ENCODE measurements at places on chromosomes 3 and 15.

DNA sequence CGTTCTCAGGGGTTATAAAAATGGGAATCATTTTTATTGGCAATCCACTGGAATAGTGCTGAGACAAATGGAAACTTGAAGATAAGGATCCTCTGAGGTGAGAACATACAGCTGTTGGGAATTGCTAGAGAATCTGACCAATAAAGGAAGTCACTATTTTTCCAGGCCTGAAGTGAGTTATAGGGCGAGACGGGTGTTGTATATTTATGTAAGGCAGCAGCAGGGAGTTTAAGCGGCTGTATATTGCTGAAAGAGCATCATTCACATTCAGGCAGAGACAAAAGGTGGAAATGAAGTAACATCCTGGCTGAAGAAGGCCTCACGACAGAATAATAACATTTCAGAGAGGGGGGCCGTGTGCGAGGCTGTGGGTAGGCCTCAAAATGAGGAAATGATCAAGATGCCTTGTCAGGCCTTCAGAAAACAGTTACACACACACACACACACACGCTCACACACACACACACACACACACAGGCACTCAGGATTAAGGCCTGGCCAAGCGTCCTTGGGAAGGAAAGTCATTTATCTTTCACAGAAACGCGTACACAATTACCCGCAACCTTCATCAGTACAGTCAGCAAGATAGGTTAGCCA is 964.9 kb upstream of the NR2F2 start:
- no peak for DNase-seq

DNA sequence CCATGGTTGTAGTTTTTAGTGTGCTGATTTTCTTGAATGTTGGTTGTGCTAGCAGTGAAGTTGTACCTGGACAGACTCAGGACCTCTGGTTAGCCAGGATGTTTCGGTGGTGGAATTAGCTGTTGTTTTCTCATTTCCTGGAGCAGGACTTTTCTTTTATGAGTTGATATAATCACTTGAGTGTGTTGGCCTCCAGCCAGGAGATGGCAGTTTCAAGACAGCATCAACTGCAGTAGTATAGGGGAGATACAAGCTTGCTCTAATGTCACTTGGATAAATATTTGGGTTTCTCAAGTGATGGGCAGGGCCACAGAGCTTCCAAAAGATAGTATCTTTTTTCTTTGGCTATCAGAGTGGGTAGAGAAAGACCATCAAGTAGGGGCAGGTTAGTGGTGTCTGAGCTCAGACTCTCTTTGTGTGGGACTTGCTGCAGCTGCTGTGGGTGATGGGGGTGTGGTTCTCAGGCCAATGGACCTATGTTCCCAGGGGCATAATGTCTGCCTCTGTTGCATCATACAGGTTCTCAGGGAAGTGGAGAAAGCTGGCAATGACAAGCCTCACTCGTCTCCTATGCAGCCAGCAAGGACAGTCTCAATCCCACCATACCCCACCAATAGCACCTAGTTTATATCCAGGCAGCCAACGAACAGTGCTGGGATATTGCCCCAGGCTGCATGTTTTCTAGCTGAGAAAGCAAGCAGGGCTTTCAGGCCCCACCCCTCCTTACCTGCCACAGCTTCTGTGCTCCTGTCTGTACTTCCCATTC is 14.6 kb upstream of the OR5K2 start:
- no peak for DNase-seq

DNA sequence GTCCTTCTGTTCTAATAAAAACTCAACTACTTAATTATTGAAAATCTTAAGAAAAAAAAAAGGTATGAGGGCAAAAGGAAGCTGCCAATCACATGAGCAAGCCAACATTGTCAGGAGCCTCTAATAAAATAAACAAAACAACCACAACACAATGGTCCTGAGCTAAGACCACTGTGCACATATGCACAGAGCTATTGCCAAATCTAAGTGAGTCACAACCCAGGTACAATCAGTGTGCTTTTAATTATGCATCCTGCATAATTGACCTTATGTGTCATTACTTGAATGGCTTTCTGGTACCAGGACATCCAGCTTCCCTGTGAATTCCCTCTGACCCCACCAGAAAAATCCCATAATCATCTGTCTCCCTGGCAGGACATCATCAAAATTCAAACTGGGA is 639.8 kb downstream of the MAGI1 start:
- no peak for DNase-seq

DNA sequence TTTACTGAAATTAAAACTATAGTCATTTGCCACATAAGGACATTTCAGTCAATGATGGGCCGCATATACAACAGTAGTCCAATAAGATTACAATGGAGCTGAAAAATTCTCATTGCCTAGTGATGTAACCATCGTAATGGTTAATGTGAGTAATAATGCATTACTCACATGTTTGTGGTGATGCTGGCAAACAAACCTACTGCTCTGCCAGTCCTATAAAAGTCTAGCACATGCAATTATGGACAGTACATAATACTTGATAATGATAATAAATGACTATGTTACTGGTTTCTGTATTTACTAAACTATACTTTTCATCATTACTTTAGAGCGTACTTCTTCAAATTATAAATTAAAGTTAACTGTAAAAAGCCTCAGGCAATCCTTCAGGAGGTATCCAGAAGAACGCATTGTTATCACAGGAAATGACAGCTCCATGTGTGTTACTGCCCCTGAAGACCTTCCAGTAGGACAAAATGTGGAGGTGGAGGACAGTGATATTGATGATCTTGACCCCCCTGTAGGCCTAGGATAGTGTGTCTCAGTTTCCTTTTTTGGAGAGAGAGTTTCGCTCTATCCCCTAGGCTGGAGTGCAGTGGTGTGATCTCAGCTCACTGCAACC is 102.7 kb downstream of the ATP1B3 start:
- no peak for DNase-seq

GRCh38 chr3:110430146-110430545 is 641.5 kb upstream of the NECTIN3 start:
- DNase-seq, result no peak

- no peak for DNase-seq
Measured at GRCh38 chr3:46634856-46635255, 22.5 kb downstream of the FAM240A start.

DNA sequence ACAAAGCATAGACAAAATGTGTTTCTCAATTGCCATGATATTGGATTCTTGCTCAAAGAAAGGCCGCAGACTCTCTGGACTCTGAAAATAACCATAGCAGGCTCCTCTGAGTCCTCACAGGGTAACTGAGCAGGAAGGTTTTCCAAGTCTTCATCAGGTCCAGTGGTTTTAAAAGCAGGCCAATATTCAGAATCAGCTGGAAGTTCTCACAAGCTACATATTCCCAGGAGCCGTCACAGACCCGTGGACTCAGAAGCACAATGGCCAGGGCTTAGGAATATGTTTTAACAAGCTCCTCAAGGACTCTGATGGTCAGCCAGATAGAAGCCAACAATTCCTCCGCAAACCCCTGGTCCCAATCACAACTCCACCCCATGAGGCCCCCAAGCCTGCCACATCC is 256.1 kb upstream of the ADAMTS9 start:
- no peak for DNase-seq

- no peak for DNase-seq
Measured at GRCh38 chr15:54515664-54516582, 537.7 kb downstream of the UNC13C start.

DNA sequence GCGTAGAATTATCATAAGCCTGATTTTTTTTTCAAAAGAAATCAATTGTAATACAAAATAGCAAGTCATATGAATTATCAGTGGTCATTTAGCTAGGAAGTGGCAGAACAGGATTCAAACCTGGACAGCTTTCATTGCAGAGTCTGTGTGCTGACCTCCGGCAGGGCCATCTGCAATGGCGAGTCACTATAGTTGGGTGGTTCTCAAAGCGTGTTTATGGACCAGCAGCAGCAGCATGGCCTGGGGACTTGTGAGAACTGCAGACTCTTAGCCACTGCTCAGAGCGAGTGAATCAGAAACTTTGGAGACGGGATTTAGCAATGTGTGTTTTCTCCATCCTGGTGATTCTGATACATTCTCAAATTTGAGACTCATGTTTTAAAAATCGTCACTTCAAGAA is 202.3 kb upstream of the SUCLG2 start:
- DNase-seq, result no peak

DNA sequence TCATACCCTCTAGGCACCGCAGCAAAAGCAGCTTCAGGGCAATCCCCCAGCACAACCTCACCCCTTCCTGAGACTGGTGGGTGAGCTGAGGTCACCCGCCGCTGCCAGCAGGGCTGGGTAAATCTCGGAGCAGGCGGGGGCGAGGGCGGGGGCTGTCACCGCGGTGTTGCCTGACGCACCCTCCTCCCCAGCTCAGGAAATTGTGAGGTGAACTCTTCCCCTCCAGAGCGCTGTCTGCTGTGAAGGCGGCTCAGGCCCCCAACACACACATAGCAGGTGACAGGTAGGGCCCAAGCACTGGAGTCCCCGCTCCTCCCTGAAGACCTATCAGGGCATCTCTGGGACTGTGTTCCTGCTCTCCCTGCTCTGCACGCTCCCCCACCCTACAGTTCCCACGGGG is 30.2 kb upstream of the FURIN start:
- no peak for DNase-seq

GRCh38 chr15:52102463-52102862 is 10.1 kb downstream of the BCL2L10 start:
- DNase-seq, result no peak

DNA sequence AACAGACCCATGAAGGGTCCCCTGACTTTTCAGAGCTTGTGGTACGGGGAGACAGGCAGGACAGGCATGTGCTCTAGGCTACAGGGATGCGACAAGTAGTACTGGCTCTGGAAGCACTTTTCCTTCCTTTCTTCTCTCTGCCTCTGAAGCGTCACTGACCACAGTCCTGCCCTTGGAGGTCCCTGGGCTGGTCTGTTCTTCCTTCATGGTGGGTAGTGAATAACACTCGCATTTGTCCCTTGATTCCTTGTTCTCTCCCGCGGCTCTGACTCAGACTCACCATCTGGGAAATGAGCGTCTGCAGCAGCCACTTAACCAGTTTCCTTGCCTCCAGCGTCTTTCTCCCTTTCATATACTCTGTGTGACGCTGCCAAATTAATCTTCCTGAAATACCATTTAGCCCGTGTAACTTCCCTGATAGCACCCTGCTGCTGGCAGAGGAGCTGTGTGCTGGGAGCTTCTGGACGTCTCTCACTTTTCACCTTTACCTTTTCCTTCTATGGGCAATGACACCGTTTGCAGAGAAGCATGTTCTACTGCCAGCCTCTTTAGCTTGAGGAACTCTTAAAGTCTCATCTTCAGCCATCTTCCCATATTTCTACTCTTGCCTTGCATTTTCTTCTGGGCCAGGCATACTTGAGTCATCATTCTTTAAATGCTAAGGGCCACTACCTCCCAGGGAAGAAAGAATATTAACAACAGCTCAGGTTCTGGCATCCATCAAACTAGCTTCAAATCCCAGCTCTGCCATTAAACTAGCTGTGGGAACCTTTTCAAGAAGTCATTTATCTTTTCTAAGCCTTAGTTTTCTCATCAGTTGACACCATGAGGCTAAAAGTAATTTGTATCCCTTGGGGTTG is 33.6 kb downstream of the TMEM45A start:
- no peak for DNase-seq

- no peak for DNase-seq
Measured at GRCh38 chr3:115855911-115856310, 232.6 kb downstream of the GAP43 start.

GRCh38 chr3:29454161-29454611 is 173.3 kb downstream of the RBMS3 start:
- no peak for DNase-seq
